ENCODE measurements at places on chromosomes 4 and X.

- no peak for DNase-seq
These were observed 61.5 kb downstream of the GSPT2 start for GRCh38 chrX:51804741-51805140.

GRCh38 chr4:113708250-113708649 lies 53.3 kb downstream of the CAMK2D start:
- no peak for DNase-seq

- peak; percentile 98 for DNase-seq
These were observed at the start of gene TMEM154 for GRCh38 chr4:152679414-152680281. Gene TMEM154, minus strand, starts transcription at chr4:152679997. Its CDS starts 64 bp downstream, at chr4:152679933.

DNA sequence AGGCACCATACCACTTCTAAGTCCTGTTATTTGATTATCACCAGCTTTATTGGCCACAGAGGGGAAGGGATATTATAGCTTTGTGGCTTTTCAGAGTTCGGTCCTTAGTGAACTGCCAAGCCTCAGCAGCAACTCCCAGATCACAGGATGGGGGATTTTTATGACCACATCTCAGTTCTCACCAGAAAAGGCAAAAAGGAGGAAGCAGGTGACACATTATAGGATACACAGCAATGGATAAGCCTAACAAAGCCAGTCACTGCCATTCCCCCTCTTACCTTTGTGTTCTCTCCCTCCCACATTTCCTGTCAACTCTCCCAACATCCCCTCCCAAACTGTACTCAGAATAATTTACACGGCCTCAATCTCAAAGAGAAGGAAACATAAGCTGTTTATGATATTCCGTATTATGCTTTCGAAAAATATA lies 142.8 kb downstream of the MGST2 start:
- DNase-seq: no peak

DNA sequence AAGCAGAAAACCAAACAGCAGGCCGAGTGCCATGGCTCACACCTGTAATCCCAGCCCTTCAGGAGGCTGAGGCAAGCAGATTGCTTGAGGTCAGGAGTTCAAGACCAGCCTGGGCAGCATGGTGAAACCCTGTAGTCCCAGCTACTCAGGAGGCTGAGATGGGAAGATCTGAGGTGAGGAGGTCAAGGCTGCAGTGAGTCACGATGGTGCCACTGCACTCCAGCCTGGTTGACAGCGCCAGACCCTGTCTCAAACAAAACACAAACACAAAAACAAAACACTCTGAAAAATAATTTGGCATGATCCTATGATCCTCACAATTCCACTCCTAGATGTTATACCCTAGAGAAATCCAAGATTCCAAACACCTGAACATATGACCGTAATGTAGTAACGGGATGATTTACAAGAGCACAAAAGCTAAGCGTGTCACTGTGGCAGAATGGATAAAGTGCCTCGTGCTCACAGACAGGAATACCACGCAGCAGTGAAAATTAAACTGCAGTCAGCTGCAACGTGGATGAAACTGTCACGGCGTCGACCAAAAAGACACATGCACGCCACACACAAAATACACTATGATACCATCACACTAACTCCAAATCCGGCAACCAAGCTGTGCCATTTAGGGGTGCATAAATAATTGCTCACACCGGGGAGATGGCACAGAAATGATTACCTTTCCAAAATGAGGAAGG lies 1.7 kb downstream of the NELFA start:
- no peak for DNase-seq

DNA sequence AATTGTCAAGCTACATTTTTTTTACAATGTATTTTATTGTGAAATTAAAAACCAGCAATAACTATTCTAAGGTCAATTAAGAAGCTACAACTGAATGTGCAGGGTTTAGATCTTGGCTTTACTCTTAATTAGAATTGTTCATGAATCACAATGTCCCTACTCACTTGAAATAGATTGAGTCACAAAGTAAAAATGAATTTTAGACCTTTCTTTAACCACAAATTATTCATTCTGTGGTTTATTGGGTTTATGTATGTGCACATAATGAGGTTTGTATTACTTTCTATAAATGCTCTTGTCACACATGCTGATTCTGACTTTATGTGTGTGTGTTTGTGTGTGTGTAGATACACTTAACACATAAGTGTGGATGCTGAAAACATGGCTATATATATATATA lies 647.0 kb upstream of the AADAT start:
- DNase-seq: peak; percentile 63

DNA sequence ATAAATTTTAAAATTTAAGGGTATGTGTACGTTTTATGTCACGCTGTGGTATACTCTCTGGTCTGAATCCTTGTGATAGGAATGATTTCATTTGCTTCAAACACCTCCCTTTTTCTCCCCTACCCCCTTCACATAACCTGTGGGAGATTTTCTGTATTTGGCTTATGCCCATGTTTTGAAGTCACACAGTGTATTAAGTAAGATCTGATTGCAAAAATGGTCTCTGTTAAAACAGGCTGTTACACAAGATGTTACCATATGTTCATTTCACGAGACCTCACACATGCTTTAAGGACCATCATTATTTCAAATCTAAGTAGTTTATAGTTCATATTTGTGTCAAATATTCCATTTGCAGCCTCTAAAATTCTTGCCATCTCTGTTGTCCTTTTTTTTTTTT lies 63.5 kb downstream of the TMEM131L start:
- DNase-seq: no peak

DNA sequence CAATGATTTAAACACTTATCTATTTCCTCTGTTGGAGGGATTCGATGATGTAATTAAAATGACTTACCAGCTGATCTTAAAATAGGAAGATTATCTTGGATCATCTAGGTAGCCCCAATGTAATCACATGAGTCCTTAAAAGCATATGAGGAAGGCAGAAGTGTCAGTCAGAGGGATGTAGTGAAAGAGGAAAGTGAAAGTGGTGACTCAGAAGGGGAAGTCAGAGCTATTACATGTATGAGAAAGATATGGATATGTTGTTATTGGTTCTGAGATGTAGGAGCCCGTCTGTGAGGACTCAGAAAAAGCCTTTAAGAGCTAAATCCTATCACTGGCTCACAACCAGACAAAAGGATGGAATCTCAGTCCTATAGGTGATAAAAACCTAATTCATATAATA lies 456.4 kb downstream of the DACH2 start:
- DNase-seq: peak; percentile 1

- DNase-seq: no peak
These were observed 15.7 kb downstream of the FOXR2 start for GRCh38 chrX:55638933-55639332.

DNA sequence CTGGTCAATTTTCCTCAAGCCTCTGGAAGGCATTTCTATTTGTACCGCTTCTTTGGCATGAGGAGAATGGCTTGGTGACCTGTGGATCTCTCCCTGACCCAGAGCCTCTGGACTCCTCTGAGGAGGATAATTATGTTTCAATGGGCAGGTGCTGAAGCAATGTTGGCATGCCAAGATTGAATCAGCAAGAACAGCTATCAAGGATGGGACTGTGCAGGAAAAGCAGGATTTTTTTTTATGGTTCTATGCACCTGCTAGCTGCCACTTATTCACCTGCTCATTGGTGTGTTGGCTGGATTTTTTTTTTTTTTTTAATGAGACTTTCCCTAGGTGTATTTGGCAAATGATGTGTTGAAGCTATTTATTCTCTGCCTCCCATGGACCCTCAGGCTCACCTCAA lies 821.2 kb downstream of the RPA4 start:
- no peak for DNase-seq

DNA sequence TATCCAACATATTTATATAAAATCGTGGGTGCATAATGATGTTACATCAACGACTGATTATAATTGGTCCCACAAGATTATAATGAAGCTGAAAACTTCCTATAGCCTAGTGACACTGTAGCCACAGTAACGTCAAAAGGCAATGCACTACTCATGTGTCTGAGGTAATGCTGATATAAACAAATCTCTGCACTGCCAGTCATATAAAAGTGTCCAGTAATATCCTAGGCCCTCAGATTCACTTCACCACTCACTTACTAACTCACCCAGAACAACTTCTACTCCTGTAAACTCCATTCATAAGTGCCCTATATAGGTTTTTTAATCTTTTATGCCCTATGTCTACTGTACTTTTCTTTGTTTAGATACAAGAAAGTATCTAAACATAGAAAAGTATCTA lies 18.8 kb downstream of the FRYL start:
- no peak for DNase-seq

DNA sequence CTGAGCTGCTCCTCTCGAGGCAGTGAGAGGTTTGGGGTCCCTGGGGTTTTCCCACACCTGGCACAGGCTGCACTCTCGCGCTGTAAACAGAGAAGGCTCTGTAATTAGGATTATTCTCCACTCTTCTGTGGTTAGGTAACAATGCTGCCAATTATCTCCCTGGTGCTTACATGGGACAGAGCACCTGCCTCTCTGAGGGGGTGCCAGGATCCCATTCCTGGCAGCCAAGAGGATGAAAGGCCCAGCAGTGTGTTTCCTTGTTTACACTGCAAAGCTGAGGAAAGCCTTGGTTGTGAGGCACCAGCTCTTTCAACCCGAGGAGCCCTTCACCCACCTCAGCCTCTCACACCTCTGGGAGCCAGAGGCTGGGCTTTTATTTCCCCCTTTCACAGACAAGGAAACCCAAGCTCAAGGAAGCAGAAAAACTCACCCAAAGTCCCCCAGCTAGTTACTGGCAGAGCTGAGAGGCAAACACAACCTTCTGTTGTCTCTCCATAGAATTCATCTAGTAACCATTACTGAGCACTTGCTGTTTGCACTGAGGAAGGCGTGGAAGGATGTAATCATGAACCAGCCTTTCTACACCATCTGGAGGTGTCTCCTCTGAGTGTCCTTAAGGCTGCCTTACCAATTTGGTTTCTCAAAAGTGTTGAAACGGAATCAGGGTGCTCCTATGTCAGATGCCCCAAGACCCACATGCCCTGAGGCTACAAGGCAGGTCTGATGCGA lies 39.7 kb upstream of the PROM1 start:
- DNase-seq: no peak

DNA sequence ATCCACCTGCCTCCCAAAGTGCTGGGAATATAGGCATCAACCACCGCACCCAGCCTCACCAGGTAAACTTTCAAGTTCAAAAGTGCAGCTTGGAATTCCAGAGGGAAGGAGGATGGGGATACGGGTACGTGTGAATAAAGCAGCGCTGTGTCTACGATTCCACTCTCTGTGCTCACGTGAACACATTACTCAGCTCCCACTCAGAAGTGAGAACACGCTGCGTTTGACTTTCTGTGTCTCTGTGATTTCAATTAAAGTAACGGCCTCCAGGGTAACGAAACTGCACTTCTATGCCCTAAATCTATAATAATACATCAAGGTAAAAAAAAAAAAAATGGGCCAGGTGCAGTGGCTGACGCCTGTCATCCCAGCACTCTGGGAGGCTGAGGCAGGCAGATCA lies 8.4 kb upstream of the ASMT start:
- no peak for DNase-seq

DNA sequence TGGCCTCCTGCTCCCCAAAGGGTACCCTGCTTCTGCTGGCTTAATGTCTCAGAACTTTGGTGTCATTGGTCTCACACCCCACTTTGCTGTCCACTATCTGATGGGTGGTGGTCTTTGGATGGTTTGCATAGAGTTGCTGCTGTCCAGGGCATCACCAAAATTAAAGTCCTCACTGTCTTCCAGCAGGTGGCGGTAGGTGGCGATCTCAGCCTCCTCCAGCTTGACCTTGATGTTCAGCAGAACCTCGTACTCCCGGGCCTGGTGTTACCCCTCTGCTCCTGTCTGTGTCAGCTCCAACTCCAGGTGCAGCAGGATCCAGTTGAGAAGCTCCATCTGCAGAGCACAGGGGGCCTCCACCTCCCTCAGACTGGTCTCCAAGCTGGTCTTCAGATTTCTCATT lies 1169.5 kb upstream of the PABPC4L start:
- no peak for DNase-seq

DNA sequence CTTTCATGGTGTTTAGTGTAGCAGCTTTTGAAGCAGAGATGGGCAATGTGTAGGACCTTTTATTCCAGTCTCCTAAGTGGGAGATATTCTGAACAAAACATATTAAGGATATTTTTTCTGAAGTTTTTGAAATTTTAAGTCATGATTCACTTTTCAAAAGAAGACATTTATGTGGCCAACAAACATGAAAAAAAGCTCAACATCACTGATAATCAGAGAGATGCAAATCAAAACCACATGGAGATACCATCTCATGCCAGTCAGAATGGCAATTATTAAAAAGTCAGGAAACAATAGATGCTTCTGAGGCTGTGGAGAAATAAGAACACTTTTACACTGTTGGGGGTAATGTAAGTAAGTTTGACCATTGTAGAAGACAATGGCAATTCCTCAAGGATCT lies 76.0 kb downstream of the FAT4 start:
- no peak for DNase-seq

DNA sequence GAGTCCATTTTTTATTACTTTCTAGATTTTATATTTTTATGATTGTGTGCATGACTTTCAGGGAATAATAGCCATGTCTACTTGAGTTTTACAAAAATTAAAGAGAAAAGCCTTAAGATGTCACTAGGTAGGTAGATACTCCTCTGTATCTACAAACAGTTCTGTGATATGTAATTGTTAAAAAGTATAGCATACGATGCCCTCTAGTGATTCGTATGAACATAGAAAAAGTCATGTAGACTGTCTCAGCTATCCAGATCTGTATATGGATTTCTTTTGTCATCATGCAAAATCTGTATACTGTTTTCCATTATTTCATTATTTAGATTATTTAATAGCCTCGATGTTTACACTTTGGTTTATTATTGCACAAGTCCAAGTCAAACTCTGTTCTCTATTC lies 856.6 kb downstream of the CENPC start:
- peak; percentile 46 for DNase-seq

DNA sequence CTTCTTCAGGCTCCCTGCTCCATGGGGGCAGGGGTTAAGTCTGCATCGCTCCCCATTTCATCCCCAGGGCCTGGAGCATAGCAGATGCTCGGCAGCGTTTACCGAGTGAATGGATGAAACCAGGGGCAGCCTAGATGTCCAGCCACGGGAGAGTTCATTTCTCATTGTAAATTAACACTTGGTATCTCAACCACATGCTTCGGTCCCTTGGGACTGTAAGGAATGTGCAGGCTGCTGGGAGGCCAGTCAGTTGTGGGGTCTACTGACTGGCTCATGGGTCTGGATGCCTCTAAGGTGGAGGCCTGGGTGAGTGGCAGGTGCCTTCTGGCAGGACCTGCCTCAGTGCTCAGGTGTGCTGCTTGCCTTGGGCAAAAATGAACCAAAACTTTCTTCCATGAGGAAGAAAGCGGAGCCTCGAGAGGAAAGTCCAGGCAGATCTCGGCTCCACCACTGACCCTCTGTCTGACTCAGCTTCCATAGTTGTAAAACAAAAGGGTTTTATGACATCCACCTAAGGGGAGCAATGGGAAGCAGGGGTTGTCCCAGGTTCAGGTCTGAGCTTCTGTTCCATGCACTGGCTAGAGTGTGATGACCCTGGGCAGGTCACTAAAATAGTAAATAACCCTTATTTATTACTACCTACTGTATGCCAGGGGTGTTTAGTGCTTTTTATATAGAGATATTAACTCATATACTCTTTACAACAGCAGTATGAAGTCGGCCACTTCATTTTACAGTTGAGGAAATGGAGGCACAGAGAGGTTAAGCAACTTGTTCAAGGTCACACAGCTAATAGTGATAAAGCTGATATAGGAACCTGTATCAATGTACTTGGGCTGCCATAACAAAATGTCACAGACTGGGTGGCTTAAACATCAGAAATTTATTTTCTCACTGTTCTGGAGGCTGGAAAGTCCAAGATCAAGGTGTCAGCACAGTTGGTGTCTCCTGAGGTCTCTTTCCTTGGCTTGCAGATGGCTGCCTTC lies 144.3 kb upstream of the STX18 start:
- DNase-seq: no peak

All from bronchial epithelial cell (primary cell).